ENCODE measurements at places on chromosomes 6 and 20. TPM values are rescaled to one million over a fixed set of nuclear protein-coding genes. Genes with fewer than 3 reads are reported as not detected.

The CCM2L gene
- total RNA-seq, result 13.1 TPM

The DSN1 gene
- 0.29 TPM for total RNA-seq

The CRISP3 gene
- not detected for total RNA-seq

The POU5F1 gene
- 2.8 TPM for total RNA-seq

The STMND1 gene
- total RNA-seq, result not detected

The GLP1R gene
- not detected for total RNA-seq

The SEMG1 gene
- total RNA-seq, result not detected

The TRIM31 gene
- total RNA-seq, result not detected

The MRAP2 gene
- total RNA-seq, result 1.9 TPM

- no peak for DNase-seq
Observed at GRCh38 chr6:47967843-47968242, 143.2 kb downstream of the PTCHD4 start.

- no peak for DNase-seq
Observed at GRCh38 chr6:56729719-56730118, 87.0 kb upstream of the DST start.

- DNase-seq, result no peak
Observed at GRCh38 chr6:47512872-47513271, 35.3 kb downstream of the CD2AP start.

- DNase-seq, result no peak
Observed at GRCh38 chr20:61763740-61764400, 301.8 kb downstream of the TAF4 start.

GRCh38 chr6:108353853-108354252 lies 59.0 kb downstream of the AFG1L start:
- DNase-seq, result no peak

- DNase-seq, result no peak
Observed at GRCh38 chr6:143441680-143442545, 8.6 kb downstream of the ADAT2 start.

DNA sequence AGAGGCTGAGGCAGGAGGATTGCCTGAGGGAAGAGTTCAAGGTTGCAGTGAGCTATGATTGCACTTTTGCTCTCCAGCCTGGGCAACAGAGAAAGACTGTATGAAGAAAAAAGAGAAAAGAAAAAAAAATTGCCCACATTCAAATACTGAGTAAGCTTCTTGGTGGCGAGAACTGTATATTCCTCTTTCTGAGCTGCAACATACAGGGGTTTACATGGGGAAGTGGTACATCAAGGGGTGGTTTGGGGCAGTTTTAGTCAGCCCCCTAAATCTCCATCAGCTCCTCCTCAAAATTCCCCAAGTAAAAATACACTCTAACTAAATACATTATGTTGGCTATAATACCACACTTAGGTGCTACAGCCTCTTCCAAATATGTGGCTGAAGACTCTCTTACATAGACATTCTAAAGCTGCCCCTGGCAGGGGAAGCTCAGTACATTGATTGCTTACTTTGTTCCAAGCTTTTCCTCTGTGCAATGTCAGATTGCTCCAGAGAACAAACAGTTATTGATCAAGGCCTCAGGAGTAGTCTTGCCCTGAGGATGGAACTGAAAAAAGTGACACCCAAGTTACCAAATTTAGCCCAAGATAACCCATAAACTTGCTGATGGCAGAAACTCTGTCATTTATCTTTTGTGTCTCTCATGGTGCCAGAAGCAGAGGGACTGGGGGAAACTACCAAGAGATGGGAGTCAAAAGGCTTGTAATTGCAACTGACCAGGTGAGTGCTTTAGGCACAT lies 107.4 kb upstream of the RIPOR2 start:
- no peak for DNase-seq

GRCh38 chr6:154611241-154611640 lies 100.8 kb upstream of the CNKSR3 start:
- DNase-seq, result no peak

GRCh38 chr6:24274441-24275083 lies 83.3 kb downstream of the DCDC2 start:
- no peak for DNase-seq

- no peak for DNase-seq
Observed at GRCh38 chr6:31572041-31572911, at the start of gene LTA. LTA (plus strand) TSS chr6:31572289; CDS start chr6:31572743, 454 bp downstream.

- DNase-seq, result no peak
Observed at GRCh38 chr20:10510216-10510615, 75.1 kb downstream of the SLX4IP start.

- no peak for DNase-seq
Observed at GRCh38 chr20:32756156-32756555, 6.0 kb upstream of the DNMT3B start.

GRCh38 chr6:144090384-144090783 lies 5.0 kb downstream of the SF3B5 start:
- no peak for DNase-seq

DNA sequence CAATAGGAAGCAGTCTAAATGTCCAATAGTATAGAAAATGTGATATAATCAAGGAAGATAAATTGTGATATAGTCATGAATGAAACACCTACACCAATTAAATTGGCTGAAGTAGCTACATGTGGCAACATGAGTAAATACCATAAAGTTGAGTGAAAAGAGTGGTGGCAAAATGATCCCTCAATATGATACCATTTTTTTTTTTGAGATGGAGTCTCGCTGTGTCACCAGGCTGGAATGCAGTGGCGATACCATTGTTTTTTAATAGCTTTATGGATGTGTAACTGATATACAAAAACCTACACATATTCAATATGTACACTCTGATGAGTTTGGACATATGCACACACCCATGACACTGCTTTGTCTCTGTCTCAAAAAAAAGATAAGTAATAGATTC lies 20.9 kb upstream of the ILRUN start:
- no peak for DNase-seq

DNA sequence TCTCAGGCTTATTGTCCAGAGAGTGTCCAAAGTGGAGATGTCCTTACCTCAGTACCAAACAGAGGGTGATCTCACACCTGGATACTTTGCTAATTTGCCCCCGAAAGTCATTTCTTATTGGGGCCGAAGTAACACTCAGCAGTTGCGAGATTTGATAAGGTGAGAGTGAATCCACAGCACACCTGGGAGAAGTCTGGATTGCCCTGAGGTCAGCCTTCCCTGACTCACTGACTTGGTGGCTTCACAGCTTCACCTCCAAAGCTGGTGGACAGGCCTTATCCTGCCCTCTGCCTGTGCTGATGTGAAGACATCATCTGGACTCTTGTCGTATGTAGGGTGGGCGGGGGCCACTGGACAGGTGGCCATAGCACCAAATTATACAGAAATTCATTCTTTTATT lies 101.9 kb upstream of the ARMC2 start:
- no peak for DNase-seq

GRCh38 chr20:49385465-49385864 lies 97.0 kb downstream of the KCNB1 start:
- DNase-seq, result no peak

- DNase-seq, result no peak
Observed at GRCh38 chr6:45442716-45443115, 65.0 kb upstream of the SUPT3H start.

DNA sequence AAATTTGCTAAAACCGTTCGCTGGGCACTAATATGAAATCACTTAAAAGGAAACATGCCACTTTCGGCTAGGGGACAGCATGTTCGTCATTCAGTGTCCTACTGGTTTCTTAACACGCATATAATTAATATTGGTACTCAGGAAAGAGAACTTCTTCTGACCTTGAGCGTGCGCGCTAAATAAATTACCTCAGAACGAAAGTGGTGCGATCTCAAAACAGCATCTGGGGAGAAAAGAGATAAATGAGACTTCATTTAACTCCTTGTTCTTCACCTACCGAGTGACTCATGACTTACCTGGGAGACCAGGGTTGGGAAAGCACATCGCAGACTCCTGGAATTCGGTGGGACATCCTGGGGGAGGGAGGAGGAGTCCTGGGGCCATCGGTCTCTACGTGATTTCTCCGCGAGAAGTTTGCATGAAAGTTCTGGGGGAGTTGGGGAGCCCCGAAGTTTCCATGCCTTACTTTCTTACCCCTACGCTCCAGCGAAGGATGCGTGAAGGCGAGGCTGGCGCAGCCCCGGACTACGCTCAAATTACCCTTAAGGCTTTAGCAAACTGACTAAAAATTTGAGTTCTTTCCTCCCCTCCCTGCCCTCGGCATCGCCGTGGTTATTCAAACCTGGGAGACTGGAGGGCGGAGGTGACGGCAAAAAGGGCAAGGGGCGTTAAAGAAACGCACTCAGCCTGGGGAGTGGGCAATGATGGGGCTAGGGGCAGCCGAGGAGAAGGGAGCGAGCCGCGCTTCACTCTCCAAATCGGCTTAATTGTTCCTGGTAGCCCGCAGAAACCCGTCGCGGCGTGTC lies 1.1 kb upstream of the BEND6 start:
- peak; percentile 17 for DNase-seq

GRCh38 chr6:166351715-166352285 lies 9.5 kb upstream of the SFT2D1 start:
- no peak for DNase-seq

Data from uterus (tissue), 4 donors.